D341Med (cell line): ENCODE measurements at places on chromosomes 4 and X.

DNA sequence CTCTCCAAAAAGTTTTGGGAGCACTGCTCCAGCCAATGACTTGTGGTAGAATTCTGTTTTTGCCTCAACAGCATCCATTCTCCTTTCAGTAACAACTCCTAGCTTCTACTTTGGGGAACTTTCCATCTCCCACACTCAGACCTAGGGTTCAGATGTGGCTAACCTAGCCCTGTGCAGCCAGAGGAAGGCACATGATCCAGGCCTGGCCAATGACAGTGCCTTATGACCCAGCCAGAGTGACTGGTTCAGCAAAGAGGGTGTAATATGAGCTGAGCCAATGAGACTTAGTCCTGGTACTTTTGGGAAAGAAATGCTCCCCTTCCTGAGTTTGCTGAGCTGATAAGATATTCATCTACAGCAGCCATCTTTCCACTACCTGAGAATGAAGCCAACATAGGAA lies 5.4 kb upstream of the USP46 start:
- no peak for DNase-seq

DNA sequence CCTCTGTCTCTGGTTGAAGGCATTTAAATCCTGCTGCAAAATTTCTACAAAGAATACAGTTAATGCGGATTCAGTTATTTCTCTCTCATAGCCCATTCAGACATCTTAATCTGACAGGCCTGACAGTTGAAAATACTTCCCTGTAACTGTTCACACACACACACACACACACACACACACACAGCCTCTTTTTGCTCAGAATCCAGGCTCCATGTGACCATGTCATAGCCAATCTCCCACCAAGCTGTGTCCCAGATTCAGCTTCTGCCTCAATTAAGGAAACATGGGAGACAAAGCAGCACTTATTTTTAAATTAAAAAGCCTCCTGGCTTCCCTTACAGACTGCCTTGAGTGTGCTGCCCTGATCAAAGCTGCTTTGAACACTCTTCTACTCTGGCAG lies 49.3 kb upstream of the EFHC2 start:
- no peak for DNase-seq

DNA sequence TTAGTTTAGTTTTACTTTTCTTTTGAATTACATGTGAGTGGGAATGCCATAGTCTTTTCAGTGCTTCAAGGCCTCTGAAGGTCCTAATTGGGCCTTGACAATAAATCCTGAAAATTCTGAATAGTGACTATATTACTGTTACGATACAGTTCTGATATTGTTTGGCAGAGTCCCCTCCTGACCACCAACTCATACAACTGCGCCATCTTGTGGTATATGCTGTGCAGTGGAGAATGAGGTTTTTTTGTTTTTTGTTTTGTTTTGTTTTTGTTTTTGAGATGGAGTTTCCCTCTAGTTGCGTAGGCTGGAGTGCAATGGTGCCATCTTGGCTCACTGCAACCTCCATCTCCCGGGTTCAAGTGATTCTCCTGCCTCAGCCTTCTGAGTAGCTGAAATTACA lies 56.6 kb upstream of the CHRDL1 start:
- peak; percentile 20 for DNase-seq

GRCh38 chr4:133493776-133494175 lies 344.7 kb downstream of the PCDH10 start:
- no peak for DNase-seq

DNA sequence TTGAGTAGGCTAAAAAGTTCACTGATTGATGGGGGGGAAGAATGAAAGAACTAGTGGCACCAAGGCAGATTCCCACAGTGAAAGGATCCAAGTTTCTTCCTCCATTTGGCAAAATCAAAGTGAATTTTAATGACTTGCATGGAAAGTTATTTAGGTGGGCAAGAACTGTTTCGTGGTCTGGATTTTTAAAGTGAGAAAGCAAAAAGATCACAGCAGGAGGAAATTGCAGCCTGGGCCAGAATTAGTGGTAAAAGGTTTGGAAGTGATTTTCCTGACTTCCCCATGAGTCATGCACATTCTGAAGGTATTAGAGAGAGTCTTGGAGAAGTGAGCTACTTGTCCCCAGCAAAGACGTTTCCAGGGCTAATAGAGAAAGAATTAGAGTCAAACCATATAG lies 207.8 kb downstream of the ANTXR2 start:
- DNase-seq = no peak

- DNase-seq = no peak
Observed at GRCh38 chrX:8988446-8988845, 45.5 kb downstream of the FAM9B start.

GRCh38 chr4:88012647-88013046 lies 5.2 kb downstream of the PKD2 start:
- DNase-seq = no peak

DNA sequence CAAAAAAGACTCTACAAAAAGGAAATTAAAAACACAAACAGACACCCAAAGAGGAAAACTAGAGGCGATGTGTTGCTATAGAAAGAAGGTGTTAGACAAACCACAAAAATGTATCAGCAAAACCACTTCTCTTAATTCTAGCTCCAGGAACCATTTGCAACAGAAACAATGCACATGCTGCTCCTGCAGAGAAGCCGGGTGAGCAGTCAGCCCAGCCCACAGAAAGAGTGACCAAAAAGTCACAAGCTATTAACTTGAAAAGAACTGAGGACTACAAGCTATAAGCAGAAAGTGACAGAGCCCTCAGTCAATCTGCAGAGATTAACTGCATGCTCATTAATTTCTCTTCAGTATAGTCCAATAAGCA lies 96.2 kb upstream of the KLHL13 start:
- no peak for DNase-seq

DNA sequence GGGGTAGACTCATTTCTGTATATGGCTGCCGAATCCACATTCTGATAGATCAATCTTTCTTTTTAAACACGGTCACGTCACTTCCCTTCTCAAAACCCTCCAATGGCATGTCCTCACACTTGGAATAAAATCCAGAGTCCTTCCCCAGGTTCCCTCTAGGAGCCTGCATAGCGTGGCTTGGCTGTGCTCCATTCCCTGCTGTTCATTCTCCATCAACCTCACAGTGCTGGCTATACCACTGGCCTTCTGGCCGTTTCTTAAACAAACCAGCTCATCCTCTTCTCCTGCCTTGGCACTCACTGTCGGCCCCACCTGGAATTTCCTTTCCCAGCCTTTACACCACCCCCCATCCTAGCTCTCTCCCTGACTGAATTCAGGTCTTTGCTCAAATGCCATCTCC lies 77.1 kb downstream of the RBM47 start:
- no peak for DNase-seq

DNA sequence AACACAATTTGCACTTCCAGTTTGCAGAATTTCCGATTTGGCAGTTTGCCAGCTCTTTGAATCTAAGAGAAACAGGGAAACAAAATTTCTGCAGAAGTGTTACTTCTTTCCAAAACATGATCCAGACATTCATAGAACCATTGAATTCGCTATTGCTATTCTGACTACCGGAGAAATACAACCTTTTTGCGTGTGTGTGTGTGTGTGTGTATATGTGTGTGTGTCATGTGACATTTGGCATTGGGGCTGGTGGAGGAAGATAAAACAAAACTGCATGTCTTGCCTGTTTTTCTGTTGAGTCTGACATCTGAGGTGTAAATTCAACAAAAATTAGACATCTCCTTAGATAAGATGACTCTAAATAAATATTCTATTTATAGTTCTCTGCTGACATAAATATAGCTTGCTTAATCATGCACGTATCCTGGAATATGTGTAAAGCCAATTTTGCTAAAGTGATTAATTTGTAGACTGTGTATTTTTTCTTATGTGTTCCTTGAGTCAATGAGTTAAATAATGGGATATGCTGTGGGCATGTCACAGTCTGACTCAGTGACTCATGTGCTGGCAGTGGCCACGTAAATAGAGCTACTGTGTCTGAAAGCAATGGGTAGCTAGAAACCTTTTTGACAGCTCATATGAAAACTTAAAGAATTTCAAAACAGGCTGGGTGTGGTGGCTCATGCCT lies 98.9 kb downstream of the HPGD start:
- no peak for DNase-seq

- DNase-seq = no peak
Observed at GRCh38 chrX:13339607-13340006, 19.8 kb upstream of the ATXN3L start.

DNA sequence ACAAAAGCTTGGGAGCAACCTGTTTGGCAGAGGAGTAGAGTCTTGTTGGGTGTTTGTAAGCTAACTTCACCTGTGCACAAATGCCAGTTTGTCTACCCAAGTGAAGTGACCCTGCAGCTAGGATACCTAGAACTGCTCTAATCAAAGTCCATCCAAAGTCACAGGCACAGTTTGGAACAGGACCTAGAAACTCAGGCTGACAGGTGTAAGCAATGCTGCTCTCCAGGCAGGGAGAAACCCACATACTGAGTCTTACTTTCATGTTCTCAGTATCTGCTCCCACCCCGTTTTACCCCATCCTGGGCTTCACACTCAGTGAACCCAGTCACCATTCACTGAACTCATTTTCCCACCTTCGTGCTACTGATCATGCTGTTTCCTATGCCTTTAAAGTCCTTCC lies 40.3 kb downstream of the MAML3 start:
- no peak for DNase-seq

DNA sequence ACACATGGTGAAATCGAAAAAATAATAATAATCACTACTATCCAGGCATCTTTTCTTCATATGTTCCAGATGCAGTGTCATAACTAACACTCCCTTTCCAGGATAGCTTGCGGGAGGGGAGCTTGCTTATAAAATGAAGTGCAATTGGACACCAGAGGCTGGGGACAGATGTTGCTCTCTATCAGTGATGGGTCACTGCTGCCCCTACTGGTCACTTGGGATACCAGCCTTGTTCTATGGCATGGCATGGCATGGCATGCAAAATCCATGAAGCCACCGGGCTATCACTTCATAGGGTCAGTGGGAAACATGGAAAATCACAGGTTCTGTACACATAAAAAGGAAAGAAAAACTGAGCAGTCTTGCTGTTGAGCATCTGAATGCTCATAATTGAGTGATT lies 168.1 kb downstream of the GLRA2 start:
- peak; percentile 43 for DNase-seq

GRCh38 chr4:176858839-176859238 lies 66.1 kb upstream of the VEGFC start:
- no peak for DNase-seq

- DNase-seq = no peak
Observed at GRCh38 chr4:85398276-85398675, 76.7 kb upstream of the ARHGAP24 start.

DNA sequence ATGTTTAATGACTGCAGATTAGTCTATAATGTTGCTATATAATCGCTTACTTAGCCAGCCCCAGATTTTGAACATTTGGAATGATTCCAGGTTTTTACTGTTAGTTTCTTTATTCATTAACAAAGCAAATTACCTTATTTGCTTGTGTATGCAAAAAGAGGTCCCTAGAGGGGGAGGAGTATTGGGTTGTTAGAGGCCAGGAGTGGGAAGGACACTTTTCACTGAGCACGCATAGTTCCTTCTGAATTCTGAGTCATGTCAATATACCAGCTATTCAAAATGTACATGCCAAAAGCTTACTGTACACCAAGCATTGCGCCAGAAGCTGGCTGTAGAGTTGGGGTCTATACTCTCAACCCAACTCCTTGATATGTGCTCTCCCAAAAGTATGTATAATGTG lies 5.1 kb upstream of the DGAT2L6 start:
- DNase-seq = no peak

DNA sequence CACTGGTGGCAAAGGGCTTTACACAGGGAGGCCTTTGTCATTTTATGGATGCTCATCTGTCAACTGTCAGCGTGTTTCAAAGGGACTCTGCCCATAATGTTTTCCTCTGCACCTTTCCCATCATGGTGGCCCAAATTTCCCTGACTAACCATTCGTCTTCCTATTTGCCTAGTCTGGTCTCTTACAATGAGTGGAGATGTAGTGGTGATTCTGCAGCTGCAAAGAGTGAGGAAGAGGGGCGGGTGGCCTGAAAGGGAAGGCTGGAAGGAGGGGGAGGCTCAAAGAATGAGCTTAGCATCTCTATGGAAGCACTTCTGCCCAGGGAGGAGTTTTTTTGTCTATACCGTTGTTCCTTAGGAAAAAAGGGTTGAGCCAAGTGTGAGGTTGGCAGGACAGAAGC lies 447.5 kb downstream of the NKX6-1 start:
- no peak for DNase-seq

- DNase-seq = peak; percentile 98
Observed at GRCh38 chr4:107989537-107990386, at the start of gene HADH. HADH (plus strand) TSS chr4:107989889; CDS start chr4:107989933, 44 bp downstream.

DNA sequence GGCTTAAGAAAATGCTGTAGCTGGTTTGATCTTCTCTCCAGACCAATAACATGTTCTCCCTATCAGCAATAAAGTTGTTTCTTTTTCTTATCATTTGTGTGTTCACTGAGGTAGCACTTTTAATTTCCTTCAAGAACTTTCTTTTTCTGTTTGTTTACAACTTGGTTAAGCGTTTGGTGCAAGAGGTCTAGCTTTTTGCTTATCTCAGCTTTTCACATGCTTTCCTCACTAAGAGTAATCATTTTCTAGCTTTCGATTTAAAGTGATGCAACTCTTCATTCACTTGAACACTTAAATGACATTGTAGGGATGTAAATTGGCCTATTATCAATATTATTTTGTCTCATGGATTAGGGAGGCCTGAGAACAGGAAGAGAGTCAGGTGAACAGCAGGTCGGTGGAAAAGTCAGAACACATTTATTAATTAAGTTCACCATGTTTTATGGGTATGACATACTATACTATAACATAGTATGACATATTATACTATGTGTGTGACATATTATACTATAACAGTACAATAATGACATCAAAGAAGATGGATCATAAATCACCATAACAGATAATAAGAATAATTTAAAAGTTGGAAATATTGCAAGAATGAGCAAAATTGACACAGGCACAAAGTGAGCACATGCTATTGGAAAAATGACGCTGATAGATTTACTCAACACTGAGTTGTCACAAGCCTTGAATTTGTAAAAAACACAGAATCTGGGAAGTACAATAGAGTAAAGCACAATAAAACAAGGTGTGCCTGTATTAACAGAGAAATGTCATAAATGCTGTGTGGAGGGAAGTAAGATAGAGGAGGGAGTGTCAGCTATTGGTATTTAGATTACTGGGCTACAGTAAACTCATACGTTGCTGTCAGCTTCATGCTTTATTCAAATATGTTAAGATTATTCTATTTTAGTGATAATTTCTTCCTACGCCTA lies 218.6 kb upstream of the SLC7A11 start:
- DNase-seq = no peak

DNA sequence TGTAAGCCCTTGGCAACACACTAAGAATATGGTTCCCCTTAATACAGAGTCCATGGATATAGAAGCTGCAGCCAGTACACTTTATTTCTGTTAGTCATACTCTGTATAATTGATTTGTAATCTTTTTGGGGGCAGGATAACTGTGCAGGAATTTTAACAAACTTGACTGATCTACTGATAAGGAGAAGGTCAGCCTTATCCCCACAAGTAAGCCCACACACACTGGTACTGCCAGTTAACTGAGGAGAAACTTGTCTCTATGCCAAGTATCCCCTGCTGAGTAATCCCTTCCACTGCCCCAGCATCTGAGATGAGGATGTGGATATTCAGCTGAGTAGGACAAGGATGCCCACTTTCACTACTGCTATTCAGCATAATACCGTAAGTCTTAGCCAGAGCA lies 154.9 kb upstream of the CXXC4 start:
- DNase-seq = no peak
